ENCODE measurements at places on chromosomes 5 and 9. TPM values are rescaled to one million over a fixed set of nuclear protein-coding genes. Genes with fewer than 3 reads are reported as not detected.

Gene FST
- total RNA-seq = 19.6 TPM

Gene TRIM23
- 20.7 TPM for total RNA-seq

GRCh38 chr5:133423011-133423617 is 189.2 kb downstream of the FSTL4 start:
- no peak for DNase-seq

- DNase-seq = no peak
Observed at GRCh38 chr5:179165421-179166170, 105.4 kb downstream of the ZNF354C start.

GRCh38 chr9:77271023-77271690 is 93.8 kb downstream of the VPS13A start:
- no peak for DNase-seq

DNA sequence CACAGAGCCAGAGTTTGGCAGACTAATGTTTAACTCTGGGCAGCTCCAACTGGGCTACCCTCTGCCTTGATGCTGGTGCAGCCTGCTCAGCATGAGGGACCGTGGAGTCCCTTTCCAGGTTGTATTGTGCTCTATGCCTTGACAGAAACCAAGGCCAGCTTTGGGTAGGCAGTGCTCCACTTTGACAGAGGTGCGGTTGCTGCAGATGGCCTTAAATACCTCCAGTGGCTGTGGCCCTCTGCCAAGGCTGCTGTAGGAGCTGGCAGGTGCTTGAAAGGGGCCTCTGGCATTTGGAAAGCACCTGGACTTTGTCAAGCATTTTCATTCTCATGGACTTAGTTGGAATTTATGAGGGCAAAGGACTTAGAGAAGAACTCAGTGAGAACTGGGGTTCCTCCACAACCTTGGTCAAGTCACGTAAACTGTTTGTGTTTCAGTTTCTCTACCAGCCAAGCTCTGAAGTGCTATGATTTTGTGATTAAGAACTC is 249.7 kb upstream of the ZNF462 start:
- DNase-seq = no peak

DNA sequence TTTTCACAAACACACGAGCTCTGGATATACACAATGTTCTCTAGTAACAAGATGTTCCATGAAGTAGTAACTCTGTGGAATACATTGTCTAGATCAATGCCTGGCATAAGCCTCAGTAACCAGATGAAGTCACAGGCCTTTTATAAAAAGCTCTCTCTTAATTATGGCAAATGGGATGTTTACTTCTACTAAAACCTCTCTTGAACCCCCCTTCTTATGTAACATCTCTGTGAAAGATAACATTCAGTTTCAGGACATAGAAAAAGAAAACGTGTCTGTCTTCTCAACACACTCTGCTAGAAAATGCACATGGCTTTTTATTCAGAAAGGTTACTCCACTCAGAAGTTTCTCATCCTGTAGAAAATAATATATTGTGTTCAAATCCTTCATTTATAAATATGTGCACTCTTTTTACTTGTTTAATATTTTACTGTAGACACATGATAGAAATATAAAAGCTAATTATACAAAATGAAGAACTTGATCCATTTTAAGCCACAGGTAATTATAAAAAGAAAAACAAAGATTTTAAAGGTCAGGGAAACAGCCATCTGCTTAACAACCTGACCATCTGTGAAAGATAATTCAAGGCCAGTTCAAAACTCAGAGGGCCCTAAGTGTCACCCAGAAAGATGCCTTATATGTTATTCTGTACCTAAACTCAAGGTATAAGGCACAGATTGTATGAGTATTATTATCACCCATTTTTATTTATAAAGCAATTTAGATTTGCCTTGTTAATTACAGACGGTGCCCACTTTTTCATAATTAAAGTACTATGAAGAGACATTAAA is 812.0 kb downstream of the CDH18 start:
- DNase-seq = no peak

GRCh38 chr5:136205061-136205702 is 12.2 kb upstream of the SMIM32 start:
- no peak for DNase-seq

Gene ITGA1
- total RNA-seq = 61.1 TPM

- DNase-seq = no peak
Observed at GRCh38 chr9:132144708-132145365, 17.0 kb upstream of the NTNG2 start.

GRCh38 chr9:135698767-135699166 is 514 bp downstream of the SOHLH1 start:
- no peak for DNase-seq

- DNase-seq = no peak
Observed at GRCh38 chr9:113542006-113542405, 78.5 kb downstream of the RGS3 start.

- no peak for DNase-seq
Observed at GRCh38 chr5:68426586-68426985, 211.0 kb downstream of the PIK3R1 start.

DNA sequence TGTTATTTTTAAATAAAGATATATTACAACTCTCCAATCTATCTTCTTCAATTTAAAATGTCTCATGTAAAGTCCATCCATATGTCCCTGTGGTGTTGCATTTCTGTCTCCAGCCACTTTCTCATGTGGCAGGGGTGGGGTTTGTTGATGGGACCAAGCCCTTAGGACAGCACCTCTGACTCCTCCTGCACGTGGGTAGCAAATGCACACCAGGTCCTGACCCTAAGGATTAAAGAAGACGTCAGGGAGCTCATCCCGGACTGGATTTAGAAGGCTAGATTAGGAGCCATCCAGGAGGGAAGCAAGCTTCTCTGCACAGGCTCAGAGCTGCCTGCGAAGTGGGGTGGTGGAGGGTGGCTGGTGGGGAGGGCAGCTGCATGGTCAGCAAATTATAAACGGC is 38.9 kb upstream of the FAM120AOS start:
- DNase-seq = no peak
